ENCODE measurements at places on chromosomes 1 and 21.

DNA sequence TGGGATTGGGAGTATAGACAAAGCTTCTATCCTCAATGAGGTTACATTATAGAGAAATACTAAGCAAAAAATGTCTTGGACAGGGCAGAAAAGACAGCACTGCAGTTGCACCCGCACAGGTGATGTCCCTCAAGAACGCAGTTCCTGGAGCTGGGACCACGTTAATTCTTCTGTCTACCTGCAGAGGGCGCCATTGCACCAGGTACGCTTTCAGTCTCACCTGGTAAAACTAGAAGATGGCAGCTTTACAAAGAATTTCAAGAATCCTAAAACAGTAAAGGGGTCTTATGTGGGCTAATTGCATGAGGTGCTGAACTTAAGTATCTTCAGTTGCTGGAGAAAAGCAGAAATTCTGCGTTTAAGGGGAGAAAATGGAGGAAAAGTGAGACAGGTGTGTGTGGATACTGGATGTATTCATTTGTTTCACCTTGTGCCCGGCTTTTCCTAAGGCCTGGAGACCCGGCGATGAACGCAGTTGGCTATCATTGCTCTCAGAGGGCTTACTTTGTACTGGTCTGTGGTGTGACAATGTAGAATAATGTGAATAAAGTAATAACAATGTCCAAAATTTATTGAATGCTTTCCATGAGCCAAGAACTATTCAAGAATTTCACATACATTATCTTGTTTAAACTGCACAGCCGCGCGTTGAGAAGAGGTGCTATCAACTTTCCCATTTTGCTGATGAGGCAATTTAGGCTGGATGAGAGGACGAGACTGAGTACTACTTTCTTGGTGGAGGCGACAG is 276.3 kb upstream of the GREM2 start:
- DNase-seq = peak; percentile 35

DNA sequence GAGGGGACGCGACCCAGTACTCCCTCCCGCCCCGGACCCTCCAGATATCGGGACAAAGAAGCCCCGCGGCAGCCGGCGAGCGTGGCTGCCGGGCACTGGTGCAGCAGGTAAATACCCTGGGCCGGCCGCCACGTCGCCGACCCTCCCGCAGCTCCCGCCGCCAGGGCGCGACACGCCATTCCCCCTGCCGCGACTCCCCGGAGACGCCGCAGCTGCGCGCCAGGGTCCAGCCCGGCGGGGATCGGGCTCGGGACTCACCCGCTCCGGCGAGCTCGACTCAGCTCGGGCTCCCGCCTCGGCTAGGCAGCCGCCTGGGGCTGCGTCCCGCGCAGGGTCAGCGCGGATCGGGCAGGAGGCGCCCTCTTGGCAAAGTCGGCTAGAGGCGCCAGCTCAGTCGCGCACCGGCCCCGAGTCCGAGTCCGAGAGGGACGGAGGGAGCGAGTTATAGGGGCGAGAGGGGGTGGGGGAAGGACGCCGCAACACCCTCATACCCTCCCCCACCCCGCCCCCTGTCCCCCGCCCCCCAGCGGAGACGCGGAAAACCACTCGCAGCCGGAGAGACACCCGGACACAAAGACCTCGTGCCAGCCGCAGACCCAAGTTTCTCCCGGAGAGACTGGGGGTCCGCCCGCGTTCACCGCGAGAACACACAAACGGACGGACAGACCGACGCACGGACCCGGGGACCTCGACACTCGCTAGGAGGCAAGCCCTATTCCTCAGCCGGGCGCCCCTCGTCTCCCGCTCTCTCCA is 985 bp downstream of the SYT6 start:
- DNase-seq = peak; percentile 70

GRCh38 chr1:216765346-216766300 is 42.4 kb upstream of the ESRRG start:
- no peak for DNase-seq

GRCh38 chr1:94725566-94725965 is 94.6 kb upstream of the SLC44A3 start:
- DNase-seq = no peak

GRCh38 chr21:46052703-46053651 is 44.9 kb upstream of the COL6A2 start:
- peak; percentile 5 for DNase-seq

DNA sequence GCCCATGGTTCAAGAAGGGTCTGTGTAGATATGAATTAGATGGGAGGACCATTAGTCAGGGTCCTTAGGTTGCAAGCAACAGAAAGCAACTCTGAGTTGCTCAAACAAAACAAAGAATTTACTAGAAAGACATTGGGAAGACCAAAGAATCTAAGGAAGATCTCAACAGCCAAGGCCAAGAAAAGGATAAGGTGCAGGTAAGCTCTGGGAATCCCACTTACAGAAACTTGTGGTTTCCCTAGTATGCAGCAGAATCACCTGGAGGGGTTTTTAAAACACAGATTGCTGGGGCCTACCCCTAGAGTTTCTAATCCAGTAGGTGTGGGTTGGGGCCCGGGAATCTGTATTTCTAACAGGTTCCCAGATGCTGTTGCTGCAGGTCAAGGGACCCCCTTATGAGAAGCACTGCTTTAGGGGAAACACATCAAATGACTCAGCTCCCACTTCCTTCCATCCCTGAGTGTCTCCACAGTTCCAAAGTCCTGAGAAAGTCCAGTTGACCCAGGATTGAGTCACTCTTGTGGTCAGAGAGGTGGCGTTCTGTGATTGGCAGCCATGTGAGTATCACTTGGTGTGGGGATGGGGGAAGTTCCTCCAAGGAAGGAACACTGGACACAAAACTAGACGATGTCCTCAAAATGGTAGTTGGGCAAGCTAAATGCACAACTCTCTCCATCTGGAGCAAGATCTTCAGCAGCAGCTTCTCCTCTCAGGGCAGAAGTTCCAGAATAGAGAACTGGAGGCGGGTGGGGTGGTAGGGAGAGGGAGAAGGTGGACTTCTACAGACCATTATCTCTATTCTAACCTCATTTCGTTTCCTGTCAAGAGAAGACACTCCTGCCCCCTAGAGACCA is 24.2 kb upstream of the EYA3 start:
- DNase-seq = no peak

GRCh38 chr1:226654046-226654667 is 84.9 kb downstream of the ITPKB start:
- no peak for DNase-seq

DNA sequence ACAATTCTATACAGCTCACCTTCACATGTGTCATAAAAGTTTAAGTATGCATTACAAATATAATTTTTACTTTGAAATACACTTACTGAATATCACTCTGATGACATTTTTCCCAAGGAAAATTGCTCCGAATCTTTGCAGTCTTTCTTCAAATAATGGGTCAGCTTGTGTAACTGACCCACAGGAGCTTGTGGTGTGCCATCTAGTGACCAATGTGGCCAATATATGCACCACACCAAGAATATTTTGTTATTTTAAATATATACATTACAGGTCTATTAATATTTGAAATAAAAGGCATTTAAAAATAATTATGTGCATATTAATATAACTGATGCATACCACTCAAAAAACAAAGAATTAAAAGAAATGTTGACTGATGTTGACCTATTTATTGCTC is 271.4 kb downstream of the TBX15 start:
- DNase-seq = no peak

DNA sequence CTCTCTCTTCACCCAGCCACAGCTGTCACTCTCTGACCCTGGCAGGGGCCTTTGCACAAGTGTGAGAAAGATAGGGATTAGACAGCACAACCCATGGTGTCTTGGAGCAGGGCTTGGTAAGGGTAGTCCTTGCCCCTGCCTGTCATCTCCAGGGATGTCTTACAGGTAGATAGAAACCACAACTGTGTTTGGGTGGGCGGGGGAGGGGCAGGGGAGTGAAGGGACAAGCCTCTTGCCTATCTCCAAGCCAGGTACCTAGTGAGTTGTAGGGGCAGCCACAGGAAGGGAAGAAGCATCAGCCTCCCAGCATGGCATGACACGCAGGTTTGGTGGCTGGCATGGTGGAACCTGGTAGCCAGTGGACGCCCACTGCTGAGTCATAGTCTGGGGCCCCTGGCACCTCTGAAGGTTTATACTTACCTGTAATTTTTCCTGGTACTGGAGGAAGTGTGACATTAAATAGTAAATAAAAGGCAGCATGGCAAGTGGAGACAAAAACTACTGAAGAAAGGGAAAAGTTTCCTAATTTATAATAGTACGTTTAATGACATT is 97.5 kb downstream of the CLEC20A start:
- DNase-seq = no peak

DNA sequence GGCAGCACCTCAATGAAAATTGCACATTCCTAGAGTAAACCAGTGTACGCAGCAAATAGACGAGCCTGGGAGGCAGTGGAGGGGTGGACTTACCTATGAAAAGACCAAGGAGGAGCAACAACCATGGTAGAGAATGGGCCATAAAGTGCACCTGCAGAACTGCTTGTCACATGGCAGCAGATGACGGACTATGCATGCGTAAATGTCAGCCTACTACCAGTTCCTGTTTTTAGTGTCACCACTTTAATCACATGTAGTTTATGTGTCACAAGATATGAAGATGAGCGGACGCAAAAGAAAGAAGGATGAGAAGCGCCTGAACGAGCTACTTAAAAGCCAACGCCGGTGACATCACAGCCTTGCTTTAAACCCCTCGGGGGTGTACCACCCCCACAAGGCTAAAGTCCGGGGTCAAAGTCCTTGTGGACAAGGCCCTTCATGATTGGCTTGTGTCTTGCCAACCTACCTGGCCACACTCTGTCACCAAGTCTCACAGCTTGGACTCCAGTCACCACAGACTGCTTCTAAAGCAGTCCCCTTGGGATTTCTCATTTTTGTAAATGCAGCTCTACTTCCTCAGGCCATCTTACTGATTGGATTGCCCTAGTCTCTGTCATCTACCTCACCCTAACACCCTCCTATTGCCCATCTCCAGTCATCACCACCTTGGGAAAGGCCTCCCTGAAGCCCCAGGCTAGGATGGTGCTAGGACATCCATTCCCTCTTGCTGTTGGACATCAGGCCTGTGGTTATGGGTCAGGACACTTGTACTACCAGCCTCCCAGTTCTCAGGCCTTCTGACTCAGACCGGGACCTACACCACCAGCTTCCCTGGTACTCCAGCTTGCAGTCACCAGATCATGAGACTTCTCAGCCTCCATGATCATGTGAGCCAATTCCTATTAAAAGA is 6.0 kb upstream of the LY9 start:
- no peak for DNase-seq

DNA sequence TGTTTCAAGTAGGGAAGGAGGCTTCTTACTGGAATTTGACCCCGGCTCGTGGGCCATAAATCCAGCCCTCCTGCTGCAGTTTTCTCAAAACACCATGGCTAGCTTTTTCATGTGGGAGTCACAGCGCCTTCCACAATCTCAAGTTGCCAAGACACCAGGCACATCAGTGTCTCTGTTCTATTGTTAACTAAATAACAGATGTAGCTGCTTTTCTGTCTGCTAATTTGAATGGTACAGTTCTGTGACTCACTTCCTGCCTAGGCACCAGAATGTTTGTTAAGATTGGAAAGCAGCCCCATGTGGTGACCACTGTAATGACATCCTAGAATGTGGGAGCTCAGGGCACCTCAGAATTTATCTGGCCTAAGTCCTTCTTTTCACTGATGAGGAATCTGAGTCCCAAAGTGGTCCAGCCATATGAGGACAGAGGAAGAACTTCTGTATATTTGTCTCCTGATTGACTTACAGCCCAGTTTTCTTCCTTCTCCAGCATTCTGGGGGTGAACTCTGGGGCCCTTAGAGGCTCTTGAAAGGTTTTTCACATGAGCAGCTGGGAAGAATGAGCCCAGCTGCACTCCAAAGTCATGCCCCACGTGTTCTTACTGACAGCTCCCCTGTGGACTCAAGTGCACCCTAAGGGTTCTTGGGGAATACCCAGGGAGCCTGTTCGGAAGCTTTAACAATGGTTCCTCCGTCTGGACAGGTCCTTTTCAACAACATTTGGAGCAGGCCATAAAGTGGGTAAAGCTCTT is 27.5 kb downstream of the TRIM45 start:
- DNase-seq = no peak

- no peak for DNase-seq
Observed at GRCh38 chr1:87968197-87968955, 639.7 kb downstream of the LMO4 start.

GRCh38 chr1:167492481-167492910 is 25.8 kb downstream of the CD247 start:
- DNase-seq = no peak
